ENCODE measurements at places on chromosomes 16 and 17.

DNA sequence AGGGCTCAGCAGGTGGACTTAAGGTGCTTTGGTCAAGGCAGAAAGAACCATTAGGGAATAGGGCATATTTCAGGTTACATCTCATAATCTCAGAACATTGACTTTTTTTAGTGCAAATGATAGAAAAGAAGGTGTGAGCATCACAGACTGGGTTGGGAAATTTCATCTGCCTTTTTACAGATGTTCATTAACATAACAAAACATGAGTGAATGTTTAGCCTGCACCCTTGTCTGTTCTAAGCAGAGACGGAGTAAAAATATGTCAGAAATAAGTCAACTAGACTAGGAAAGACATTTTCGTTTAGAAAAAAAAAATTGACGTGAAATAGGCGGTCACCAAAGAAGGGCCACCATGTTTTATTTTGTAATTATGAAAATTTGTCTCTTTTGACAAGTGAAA, 127.5 kb upstream of the CDH13 start:
- DNase-seq = no peak

GRCh38 chr16:47061204-47061603, 82.5 kb downstream of the NETO2 start:
- no peak for DNase-seq

- no peak for DNase-seq
Observed at GRCh38 chr16:69273009-69273408, 38.1 kb upstream of the VPS4A start.

DNA sequence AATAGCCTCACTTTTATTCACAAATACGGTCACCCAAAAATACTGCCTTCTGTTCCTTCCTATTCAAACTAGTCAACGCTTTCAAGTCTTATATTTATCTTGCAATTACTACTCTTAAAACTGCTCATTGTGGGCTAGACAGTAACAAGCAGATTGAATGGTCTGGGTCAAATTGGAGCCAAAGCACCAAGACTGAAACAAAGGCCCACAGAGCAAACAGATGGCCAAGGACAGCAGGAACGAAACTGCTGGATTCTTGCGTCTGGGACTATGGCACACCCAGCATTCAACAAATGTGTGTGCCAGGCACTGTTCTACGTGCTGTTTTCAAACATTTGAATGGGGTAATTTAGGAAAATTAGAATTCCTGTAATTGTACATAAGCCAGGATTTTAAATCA, 250.1 kb upstream of the PSMD7 start:
- no peak for DNase-seq

DNA sequence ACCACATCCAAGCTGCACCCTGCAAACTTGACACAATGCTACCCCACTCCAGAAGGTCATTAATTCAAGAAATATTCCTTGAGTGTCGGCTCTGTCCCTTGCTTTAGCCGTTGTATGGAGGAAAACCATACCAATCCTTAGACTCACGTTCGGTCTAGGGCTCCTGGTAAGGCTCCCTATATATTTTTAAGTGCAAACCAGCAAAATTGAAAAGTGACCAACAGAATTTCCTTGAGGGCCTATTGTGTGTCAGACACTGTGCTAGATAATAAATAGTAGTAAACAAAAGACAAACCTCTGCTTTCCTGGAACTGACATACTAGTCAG, 390 bp upstream of the BBS2 start:
- peak; percentile 3 for DNase-seq

DNA sequence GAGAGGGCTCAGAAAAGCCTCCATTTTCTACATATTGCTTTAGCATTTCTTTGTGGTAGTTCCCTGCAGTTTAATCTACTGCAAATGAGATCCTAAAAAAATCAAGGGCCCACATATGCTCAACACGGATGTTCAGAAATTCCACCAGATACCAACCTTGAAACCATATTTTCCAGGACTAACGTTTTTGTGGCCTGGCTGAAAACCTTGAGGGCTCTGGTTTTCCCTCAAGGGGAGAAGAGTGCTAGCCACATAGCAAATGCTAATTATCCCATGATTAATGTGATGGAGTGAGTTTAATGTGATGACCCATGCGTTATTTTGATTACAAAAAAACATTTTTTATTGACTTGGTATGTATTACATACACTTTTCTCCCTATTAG, 68.9 kb downstream of the SNX11 start:
- no peak for DNase-seq

- no peak for DNase-seq
Observed at GRCh38 chr17:82100502-82101298, 2.7 kb upstream of the FASN start.

- no peak for DNase-seq
Observed at GRCh38 chr17:51275381-51275780, 15.0 kb downstream of the UTP18 start.

GRCh38 chr17:57949649-57950048, 5.6 kb downstream of the CUEDC1 start:
- DNase-seq = no peak

DNA sequence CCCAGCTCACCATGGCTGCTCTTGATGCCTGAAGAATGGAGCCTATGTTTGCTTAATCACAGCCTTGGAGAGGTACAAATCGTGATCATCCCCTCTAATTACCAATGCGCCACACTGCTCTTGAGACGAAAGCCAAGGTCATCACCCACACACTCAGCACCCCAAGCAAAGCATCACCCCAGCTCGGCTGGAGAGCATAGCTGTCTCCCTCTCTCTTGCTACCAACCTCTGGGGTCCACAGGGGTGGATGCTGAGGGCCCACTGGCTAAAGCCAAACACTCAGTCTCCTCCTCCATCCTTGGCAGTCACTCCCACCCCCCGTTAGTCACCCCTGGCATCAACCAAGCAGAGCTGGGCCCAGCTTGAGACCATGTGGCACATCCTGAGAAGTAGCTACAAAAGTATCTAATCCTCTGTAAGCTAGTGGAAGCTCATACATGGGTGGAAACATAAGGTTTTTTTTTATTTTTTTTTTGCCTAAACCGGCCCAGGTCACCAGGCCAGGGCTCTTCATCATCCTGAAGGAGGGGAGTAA, 44.8 kb downstream of the PIMREG start:
- no peak for DNase-seq

DNA sequence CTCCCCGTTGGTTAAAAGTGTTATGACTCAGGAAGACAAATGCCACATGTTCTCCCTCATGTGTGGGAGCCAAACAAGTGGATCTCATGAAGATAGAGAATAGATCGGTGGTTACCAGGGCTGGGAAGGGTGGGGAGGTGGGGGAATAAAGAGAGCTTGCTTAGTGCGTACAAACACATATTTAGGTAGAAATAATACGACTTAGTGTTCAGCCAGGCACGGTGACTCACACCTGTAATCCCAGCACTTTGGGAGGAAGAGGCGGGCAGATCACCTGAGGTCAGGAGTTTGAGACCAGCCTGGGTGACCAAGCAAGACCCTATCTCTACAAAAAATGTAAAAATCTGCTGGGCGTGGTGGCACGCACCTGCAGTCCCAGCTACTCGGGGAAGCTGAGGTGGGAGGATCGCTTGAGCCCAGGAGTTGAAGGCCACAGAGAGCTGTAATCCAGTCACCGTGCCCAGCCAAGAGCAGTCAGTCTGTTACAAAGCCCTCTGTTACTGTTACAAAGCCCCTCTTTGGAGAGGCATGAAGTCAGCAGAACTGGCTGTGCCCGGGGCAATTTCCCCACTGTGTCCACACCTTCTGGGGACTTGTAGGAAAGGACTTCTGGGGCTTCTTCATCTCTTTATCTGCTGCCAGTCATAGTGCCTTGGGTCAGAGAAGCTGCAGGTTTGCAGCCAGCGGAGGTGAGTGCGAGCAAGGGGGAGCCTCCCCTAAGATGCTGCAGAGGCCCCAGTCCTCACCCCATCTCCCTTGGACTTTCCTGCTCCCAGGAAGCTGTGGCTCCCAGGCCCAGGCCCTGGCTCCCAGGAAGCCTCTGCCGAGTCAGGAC, 4.3 kb upstream of the ALDH3A1 start:
- no peak for DNase-seq

GRCh38 chr16:85657267-85657650, 31.5 kb downstream of the GINS2 start:
- DNase-seq = no peak

DNA sequence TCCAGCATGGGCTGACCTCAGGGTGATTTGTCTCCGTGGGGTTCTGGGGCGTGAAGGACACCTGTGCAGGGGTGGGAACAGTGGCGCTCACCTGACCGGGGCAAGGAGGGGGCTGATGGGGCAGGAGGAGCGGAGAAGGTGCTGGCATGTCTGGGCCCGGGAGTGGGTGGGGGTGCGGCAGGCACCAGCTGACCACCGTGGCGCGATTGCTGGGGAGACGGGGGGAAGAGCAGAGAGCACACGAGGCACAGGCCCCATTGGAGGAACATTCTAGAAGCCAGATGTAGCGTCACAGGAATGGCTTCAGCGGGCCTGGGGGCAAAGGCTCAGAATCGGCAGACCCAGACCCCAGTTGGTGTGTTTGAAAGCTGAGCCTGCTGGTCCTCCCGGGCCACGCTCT, 12.1 kb downstream of the CACNA1H start:
- no peak for DNase-seq

DNA sequence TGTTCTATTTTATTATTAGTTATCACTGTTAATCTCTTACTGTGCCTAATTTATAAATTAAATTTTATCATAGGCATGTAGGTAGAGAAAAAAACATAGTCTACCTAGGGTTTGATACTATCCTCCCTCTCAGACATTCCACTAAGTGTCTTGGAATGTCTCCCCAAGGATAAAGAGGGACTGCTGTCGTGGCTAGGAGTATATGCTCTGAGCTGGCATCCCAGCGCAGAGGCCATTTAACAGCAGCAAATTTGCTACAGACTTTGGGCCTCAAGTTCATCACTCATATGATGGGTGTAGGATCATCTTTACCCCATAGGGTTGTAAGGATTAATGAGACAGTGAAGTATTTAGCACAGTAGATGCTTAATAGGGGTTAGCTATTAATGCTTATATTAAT, 56.7 kb downstream of the ZFHX3 start:
- no peak for DNase-seq

GRCh38 chr16:72876221-72876620, 171.7 kb downstream of the ZFHX3 start:
- no peak for DNase-seq

DNA sequence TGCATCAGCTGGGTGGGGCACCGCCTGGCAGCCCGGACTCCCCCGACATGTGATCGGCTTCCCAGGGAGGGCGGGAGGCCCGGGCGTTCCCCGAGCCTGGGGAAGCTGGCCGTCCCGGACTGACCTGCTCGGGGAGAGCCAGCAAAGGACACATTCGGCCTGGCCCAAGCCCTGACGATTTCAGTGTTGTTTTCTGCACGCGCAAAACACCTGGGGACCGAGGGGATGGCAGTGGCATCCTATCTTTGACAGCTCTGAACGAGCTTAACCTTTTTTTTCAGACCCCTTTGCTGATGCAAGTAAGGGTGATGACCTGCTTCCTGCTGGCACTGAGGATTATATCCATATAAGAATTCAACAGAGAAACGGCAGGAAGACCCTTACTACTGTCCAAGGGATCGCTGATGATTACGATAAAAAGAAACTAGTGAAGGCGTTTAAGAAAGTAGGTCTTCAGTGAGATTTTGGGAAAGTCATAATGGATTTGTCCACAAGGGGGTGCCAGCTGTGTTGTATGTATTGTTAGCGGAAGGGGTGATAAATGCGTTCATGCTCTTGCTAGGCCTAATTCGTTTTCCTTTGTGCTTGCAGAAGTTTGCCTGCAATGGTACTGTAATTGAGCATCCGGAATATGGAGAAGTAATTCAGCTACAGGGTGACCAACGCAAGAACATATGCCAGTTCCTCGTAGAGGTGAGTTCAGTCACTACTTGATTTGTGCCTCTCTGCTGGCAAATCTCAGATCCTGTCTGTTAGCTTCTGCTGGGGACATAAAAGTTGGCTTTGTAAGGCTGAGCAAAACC, 1.0 kb downstream of the EIF1 start:
- no peak for DNase-seq

- no peak for DNase-seq
Observed at GRCh38 chr17:206941-207560, 25.6 kb upstream of the DOC2B start.

DNA sequence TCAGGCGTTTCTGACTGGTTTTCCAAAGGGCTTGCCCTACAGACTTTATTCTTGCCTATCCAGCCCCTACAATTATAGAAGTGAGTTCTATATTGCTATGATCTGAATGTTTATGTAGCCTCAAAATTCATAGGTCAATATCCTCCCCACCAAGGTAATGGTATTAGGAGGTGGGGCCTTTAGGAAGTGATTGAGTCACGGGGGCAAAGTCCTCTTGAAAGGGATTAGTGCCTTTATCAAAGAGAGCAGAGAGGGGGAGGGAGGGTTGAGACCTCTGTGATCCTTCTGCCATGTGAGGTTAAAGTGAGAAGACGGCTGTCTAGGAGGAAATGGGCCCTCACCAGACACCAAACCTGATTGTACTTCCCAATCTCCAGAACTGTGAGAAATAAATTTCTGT, 931 bp upstream of the CPHXL start:
- peak; percentile 47 for DNase-seq

DNA sequence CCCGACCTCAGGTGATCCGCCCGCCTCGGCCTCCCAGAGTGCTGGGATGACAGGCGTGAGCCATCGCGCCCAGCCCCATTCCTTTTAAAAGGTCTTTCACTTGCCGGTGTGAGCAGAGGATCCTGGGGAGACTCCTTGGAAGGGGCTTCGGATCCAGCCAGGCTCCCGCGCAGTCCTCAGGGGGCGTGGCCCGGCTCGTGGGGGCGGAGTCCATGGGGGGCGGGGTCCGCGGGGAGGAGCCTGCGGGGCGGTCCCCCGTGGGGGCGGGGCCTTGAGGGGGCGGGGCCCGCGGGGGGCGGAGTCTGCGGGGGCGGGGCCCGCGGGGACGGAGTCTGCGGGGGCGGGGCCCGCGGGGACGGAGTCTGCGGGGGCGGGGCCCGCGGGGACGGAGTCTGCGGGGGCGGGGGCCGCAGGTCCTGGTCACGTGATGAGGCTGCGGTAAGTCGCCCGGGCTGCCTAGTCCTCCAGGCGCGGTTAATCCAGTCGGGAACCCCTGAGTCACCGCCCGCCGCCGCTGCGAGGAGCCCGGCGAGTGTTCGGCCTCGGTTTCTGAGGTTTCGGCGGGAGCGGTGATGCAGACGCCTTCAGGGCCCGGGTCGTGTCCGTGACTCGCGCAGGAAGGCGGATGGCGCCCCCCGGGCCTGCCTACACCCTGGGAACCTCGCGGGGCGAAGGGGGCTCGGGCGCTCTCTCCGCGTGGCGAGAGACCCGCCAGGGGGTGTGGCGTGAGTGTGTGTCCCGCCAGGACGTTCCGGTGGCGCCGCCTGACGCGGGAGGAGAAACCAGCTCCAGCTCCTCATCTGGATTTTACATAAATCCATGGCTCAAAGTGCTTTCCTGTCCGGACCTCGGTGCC, 23.6 kb upstream of the ABR start:
- DNase-seq = no peak

DNA sequence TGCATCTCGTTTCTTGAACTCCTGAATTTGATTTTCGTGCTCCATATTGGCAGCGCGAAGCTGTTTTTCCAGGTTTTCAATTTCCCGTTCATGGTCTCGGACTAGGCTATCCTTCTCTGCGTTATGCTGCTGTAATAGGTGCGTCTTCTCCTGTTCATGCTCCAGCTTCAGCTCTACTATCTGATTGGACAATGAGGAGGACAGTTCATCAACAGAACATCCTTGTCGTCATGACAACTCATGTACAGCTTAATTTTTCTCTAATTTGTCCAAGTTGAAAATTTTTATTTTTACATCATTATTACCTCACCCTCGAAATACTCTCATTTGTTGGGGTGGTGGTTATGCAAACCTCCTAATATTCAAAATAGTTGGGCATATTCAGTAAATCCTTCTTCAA, 289.8 kb downstream of the CEP112 start:
- DNase-seq = no peak

- DNase-seq = no peak
Observed at GRCh38 chr17:35778641-35779196, 16.7 kb downstream of the MMP28 start.

GRCh38 chr16:89495121-89495520, 4.8 kb upstream of the ANKRD11 start:
- no peak for DNase-seq

Data from HuH-7 (cell line).